ENCODE measurements at places on chromosomes 2 and 18. TPM values are rescaled to one million over a fixed set of nuclear protein-coding genes. Genes with fewer than 3 reads are reported as not detected.

PPIG gene
- 21.9 TPM for total RNA-seq

SLC35F6 gene
- total RNA-seq: 46.9 TPM

AQP12B gene
- not detected for total RNA-seq

PDE6D gene
- total RNA-seq: 28.2 TPM

GRHL1 gene
- total RNA-seq: 10.1 TPM

EMILIN2 gene
- total RNA-seq: 1.6 TPM

TWSG1 gene
- 44.7 TPM for total RNA-seq

POLR1B gene
- 19.6 TPM for total RNA-seq

KCNJ3 gene
- total RNA-seq: not detected
